ENCODE measurements at places on chromosomes 7 and 10.

GRCh38 chr10:88064608-88065382, 201.4 kb downstream of the PTEN start:
- H3K4me1 ChIP-seq: peaks cover 34% of the 10 kb centered on the region
- no peaks in the 10 kb centered on the region for H3K27me3 ChIP-seq
- H3K4me3 ChIP-seq: no peak overlapping the region
- H3K27ac ChIP-seq: peak overlapping the region; percentile 2

DNA sequence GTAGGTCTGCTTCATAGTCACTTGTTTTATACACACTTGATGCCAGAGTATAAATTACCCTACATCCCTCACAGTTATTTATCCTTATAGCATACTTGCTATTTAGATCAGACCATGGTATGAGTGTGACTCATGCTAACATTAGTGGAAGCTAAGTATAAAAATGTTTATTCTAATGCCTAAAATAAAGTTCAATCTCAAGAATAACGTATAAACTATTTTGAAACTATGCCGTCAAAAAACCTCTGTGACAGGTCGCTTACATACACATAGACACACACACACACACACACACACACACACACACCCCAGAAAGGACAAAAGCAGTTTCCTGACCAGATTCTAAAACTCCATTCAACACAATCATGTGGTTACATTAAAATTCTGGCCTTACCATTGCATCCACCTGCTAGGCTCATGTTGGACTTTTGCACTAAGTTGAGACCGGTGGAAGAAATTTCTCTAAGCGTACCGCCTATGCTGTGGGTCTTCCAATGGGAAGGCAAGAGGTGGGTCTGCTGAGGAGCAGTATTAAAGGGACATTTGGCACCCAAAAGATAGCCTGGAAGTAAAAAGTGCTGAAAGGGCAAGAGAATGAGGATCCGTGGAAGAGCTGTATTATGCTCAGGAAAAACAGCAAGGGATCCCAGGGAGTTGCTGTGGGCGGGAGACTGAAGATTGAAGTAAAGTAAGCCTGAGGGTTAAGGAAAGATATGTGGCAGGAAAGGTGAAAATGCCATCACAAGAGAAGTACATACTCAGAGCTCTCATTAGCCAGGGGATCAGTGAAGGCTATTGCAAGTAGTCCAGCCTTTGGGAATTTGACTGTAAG, 5.0 kb downstream of the FOXP2 start:
- H3K4me3 ChIP-seq: no peak overlapping the region
- H3K27me3 ChIP-seq: no peaks in the 10 kb centered on the region
- H3K36me3 ChIP-seq: no peaks in the 10 kb centered on the region
- no peak for DNase-seq

DNA sequence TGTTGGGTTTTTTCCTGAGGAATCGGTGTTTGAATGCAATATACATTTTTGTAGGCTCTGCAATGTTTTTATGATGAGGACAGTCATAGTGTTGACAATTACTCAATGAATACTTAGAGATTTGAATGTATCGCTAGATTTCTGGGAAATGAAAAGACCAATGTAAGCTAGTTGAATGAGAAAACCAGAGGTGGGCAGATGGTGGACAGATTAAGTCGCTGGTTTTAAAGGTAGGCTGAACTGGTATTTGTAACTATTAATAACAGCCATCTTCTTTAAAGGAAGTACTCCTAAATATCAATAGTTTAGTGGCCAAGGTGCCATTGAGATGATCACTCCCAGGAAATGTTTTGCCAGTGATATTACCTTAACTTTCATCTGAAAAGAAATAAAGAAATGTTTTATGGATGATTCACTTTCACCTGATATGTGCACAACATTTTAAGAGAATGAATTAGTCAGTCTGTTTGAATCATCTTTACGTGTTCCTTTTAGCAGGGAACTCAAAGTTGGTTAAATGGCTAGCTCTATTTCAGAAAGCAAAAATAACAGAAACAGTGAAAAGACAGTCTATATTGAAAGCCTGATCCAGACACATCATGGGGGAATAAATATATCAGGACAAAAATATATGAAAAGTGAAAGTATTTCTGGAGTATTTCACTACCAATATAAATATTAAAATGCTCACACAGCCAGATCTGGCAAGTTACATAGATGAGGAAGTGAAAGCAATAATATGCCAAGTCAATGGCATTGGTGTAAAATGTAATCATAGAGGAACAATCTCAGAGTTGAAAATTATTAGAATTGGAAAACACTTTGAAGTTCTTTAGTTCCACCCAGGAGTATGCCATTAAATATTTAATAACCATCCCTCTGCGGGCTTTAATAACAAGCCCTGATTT, 20.7 kb downstream of the MET start:
- no peaks in the 10 kb centered on the region for H3K4me1 ChIP-seq
- no peaks in the 10 kb centered on the region for H3K27me3 ChIP-seq
- no peak overlapping the region for H3K27ac ChIP-seq
- H3K4me3 ChIP-seq: no peak overlapping the region

DNA sequence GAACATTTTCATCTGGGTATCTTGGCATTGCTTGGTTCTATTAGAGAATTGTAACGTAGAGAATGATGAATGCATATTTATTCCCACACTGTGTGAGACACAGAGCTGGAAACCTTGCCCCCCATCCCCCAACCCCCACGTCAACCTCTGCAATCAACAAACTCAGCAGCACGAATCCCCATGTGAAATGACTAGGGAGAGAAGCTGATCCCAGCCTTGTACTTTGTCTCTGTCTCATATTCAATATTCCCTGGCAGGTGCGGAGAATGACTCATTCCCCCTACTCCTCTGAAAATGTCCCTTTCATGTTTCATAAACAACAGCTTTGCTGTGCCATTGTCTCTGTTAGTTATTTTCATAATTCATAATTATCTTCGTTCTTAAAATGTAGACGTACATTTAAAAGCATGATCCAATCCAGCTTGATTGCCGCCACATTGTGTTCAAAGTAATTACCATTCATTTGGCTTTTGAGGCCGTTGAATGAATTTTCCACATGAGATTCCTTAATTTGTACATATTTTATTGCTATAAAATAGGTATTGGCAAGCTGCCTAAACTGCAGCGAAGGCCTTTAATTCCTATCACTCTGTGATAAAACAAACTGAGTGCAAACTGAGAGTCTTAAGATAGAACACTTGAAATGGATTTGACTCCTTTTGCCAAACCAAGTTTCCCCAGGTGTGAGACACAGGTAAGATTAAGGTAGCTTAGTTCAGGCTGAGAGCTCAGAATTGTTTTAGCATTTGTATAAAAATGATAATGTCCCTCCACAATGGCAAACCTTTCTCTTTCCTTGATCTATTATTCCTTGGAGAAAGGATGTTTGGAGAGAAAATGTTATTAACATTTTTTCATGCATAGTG, 920.2 kb downstream of the TYW1 start:
- H3K4me1 ChIP-seq: no peaks in the 10 kb centered on the region
- H3K4me3 ChIP-seq: no peak overlapping the region
- H3K27ac ChIP-seq: no peak overlapping the region
- DNase-seq: no peak

GRCh38 chr7:132655131-132655727, 79.0 kb upstream of the PLXNA4 start:
- no peaks in the 10 kb centered on the region for H3K36me3 ChIP-seq
- H3K27ac ChIP-seq: no peak overlapping the region
- peaks cover 7% of the 10 kb centered on the region for H3K4me1 ChIP-seq
- DNase-seq: peak; percentile 5

GRCh38 chr10:11601670-11602069, 9.8 kb downstream of the USP6NL start:
- H3K27me3 ChIP-seq: no peaks in the 10 kb centered on the region
- no peak overlapping the region for H3K27ac ChIP-seq
- DNase-seq: no peak
- H3K36me3 ChIP-seq: no peaks in the 10 kb centered on the region
- peaks cover 5% of the 10 kb centered on the region for H3K4me1 ChIP-seq
